ENCODE measurements at places on chromosomes 2 and 18.

DNA sequence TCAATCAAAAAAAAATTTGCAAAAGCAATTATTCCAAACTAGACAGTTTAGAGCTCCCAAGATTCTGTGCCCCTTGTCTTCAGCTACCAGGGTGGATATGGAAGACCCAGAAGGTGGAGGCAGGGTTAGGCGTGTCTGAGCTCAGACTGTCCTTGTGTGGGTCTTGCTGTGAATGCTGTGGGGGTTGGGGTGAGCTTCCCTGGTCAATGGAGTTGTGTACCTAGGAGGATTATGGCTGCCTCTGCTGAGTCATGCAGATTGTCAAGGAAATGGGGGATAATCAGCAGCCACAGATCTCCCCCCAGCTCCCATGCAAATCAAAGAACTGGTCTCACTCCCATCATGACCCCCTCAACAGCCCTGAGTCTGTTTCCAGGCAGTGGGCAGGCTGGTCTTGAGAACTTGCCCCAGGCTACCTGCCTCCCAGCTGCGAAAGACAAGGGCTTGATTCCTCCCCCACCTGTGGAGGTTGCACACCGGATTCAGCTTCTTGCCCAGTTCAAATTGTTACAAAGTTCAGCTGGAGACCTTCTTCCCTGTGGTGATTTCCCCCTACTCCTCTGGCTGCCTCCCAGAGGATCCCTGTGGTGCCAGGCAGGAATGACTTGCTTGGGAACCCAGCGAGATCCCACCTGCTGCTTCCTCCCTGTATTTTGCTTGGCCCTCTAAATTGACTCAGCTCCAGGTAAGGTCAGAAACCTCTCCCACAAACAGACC lies 77.0 kb downstream of the RAD51AP2 start:
- no peak for DNase-seq

GRCh38 chr2:83951378-83951947 lies 507.6 kb downstream of the SUCLG1 start:
- DNase-seq, result no peak

GRCh38 chr2:239459056-239459455 lies 58.2 kb upstream of the HDAC4 start:
- DNase-seq, result no peak

DNA sequence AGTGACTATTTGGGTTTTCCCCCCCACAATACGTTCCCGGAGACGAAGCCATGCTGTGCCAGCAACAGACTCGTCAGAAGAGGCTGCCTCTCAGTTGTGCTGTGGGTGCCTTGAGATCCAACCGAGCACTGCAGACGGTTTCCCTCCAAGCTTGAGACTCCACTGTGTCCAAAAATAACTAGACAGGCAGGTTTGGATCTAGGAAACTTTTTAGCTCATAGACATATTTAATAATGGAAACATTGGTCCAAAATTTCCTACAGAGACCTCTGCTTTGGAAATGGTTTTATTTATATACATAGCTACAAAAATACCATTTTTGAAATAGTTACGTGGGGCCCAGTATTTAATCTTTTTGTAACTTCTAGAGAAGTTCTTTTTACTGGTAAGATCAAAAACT lies 63.1 kb upstream of the SPATS2L start:
- no peak for DNase-seq

DNA sequence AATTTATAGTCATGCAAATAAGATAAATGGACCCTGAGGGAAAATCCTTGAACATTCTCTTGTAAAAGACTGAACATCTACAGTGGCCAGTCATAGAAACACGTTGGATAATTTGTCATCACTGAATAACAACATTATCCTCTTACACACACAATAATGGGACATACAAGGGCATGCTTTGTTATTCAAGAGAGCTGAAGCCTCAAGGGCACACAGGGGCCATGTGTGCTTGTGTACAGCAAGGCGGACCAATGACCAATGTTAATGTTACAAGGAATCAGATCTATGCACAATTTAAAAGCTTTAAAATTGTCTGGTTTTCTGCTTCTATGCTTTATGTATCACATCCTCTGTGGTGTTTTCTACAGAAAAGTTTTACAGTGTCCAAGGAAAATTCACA lies 23.7 kb downstream of the COL6A3 start:
- DNase-seq, result no peak

GRCh38 chr2:62150597-62151305 lies 45.2 kb upstream of the B3GNT2 start:
- DNase-seq, result no peak

GRCh38 chr18:70385474-70385873 lies 96.6 kb downstream of the SOCS6 start:
- DNase-seq, result no peak

GRCh38 chr2:238985041-238985729 lies 137.3 kb downstream of the TWIST2 start:
- DNase-seq, result no peak

DNA sequence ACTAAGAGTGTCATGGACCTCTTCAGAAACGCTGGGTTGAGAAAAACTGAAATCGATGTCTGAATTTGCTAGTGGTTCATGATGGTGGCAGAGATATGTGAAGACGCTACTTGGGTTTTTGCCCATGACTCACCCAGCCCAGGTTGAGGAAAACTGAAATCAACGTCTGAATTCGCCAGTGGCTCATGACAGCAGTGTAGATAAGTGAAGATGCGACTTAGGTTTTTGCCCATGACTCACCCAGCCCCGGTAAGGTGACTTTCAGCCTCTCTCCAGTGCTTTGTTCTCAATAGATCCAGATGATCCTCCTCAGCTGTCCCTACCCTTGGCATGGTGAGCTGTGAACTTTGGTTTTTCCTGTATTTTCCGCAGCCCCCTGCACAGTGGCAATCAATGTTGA lies 105.3 kb upstream of the SIX3 start:
- DNase-seq, result no peak

DNA sequence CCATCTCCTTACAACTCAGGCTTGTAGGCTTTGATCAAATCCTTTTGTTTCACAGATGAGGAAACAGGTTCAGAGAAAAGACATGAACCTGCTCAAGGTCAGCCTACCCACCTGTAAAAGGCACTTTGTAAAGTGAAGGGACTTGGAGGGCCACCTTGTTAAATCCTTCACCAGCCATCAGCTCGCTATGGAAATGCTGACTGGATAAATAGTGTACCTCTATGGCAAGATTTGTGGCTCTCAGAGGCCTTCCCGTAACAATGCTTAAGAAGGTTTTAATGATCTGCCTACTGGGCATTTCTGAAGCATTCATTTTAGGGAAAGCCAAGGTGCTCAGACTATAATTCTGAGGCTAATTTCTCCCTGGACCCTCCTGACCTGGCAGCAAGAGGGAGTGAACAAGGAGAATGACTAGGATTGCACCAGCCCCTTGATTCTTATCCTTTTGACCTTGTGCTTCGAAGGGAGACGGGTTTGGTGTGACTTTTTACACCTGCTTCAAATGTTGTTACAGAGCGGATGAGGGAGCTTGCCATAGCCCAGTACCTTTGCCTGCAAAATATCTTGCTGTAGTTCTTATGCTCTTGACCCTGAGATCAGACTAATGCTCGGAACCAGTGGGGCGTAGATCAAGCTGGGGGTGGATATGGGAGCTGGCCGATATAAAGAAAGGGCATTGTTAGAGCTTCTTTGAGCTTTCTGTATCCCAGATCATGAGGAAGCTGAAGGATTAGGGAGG lies 90.9 kb upstream of the CXCR4 start:
- no peak for DNase-seq

DNA sequence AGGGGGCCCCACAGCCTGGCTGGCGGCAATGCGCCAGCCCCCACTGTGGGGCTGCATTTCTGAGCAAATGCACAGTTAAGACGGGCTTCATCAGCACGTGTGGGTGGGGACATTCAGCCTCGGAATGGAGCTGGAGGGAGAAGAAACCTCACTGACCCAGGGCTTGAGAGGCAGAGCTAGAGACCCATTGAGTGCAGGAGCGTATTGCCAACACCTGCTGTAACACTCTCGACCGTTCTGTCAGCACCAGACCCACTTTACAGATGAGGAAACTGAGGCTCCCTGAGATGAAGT lies 200.9 kb upstream of the RAB6C start:
- no peak for DNase-seq

DNA sequence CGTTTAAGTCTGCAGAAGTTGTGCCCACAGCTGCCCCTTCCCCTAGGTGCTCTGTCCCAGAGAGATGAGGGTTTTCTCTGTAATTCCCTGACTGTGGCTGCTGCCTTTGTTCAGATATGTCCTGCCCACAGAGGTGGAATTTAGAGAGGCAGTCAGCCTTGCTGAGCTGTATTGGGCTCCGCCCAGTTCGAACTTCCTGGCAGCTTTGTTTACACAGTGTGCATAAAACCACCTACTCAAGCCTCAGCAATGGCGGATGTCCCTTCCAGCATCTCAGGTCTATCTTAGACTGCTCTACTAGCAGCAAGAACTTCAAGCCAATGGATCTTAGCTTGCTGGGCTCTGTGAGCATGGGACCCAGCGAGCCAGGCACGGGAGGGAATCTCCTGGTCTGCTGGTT lies 48.1 kb downstream of the LHCGR start:
- no peak for DNase-seq

DNA sequence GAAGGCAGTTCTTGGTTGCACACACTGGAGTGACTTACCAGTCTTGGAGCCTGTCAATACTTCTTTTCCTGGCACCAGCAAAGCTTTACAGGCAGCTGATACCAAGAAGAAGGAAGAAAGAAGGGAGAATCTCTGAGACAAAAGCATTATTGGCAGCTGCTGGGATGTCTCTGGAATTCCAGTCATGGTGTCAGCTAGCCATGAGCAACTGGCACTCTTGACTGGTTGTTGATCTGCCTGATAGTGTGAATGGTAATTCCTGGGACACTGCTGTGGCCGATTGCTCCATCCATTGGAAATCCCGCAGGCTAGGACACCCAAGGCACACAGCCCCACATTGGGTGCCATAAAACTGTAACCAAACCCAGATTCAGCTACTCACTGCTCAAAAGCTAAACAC lies 17.8 kb upstream of the SPAG16 start:
- no peak for DNase-seq

DNA sequence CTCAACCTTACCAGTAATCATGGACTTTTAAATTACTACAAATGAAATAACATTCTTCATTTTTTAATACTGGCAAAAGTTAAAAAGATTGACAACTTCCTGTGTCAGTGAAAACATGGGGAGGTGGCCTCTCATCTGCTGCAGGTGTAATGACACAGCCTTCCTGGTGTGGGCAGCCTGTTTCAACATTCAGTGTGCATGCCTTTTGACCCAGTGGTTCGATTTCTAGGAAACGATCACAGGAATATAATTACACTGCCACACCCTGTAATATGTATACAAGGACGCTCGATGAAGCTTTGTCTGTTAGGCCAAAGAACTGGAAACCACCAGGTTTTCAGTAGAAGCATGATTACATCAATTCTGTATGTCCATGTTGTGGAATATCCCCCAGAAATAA lies 68.7 kb downstream of the MTHFD2 start:
- peak; percentile 67 for DNase-seq

- DNase-seq, result no peak
Measured at GRCh38 chr2:162063281-162063680, 10.7 kb downstream of the DPP4 start.

- DNase-seq, result no peak
Measured at GRCh38 chr18:39759926-39760325, 2194.3 kb upstream of the CELF4 start.

- DNase-seq, result peak; percentile 77
Measured at GRCh38 chr18:3060667-3061580, 48.0 kb upstream of the LPIN2 start.

DNA sequence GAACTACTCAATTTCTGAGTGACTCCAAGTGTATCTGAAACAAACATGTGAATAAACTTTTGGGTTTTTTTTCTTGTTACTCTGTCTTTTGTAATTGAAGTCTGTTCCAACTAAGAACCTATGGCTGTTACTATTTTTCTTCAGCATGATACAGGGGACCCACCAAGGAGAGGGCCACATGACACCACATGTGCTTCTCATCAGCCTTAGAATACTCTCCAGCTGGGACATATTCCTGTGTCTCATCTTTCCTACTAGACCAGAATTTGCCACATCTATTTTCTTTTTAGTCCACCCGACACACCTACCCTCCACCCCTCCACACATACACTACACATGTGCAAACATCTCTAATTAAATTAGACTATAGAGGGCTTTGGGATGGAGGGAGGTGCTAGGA lies 191.7 kb upstream of the NDUFV2 start:
- DNase-seq, result no peak

DNA sequence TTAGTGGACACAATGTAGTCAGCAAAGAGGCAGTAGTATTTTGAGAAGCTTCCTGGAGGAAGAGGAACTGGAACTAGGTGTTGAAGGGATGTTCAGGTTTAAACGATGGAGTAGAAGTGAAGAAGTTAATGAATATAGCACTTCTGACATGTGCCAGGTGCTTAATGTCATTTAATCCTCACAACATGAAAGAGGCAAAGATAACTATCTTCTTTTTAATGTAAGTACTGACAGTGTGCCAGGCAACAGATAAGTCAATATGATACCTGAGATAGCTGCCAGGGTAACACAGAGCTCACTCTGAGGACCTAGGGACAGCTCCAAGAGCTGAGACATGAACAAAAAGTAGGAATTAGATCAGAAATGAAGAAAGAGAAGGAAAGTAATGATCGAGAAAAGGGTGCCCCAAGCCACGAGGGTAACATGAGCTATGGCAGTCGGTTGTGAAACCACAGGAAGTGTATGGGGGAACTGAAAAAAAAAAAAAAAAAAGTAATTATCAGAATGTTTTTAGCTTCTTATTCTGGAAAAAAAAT lies 140.7 kb downstream of the RNF144A start:
- peak; percentile 34 for DNase-seq

DNA sequence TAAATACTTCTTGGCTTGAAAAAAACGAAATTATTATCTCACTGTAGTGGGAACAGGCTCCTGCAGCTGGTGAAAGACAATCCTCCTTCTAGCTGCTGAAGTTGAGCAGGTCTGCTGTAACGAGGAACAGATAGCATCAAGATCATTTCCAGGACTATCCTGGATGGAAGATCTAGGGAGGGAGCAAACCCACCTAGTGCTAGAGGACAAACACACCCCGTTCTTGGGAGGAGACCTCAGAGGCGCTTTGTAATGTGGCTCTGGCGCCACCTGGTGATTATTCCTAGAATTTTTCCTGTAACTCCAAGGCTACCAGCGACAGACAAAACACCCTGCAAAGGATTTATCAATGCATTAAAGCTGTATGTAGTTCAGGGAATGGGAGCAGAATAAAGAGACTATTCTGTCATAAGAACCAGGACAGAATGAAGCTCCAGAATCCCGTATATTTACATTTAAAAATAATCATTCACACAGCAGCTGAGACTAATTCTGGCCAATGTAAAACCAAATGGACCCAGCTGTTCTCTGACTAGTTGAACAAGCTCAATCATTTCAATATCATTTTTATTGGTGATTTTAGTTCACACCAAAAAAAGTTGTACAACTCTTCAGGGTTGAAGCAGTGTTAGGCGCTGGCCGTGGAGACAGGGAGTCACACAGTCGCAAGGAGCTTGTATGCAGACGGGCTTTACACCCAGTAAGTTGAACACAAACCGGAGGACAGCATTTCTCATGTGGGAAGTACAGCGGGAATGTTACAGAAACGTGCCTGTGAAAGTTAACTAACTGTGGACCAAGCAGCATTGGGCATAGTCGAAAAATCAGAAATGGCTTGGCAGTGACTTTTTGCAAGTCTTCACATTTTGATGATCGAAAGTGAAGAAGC lies 290.3 kb downstream of the TRIB2 start:
- peak; percentile 50 for DNase-seq

Measured in MM.1S (cell line).